Upper lobe of left lung (tissue), 6 donors: ENCODE measurements at places on chromosomes 6 and 20. TPM values are rescaled to one million over a fixed set of nuclear protein-coding genes. Genes with fewer than 3 reads are reported as not detected.

TMEM74B gene
- 85.9 TPM for total RNA-seq

LKAAEAR1 gene
- 2.9 TPM for total RNA-seq

CBLN4 gene
- 0.26 TPM for total RNA-seq

GPR6 gene
- total RNA-seq: not detected

CLVS2 gene
- total RNA-seq: 1.0 TPM

MUC21 gene
- total RNA-seq: 5.2 TPM

CTCFL gene
- not detected for total RNA-seq

CRISP2 gene
- total RNA-seq: 0.61 TPM

PAK5 gene
- 0.30 TPM for total RNA-seq

RARS2 gene
- total RNA-seq: 25.1 TPM

PTCRA gene
- total RNA-seq: 5.7 TPM

ABT1 gene
- total RNA-seq: 16.2 TPM

ZNF391 gene
- 0.91 TPM for total RNA-seq

CAGE1 gene
- not detected for total RNA-seq

SLCO4A1 gene
- total RNA-seq: 44.5 TPM

BTN1A1 gene
- not detected for total RNA-seq

TPD52L1 gene
- total RNA-seq: 16.1 TPM

HLA-DPB1 gene
- total RNA-seq: 697 TPM

CGAS gene
- 8.2 TPM for total RNA-seq

TAGAP gene
- total RNA-seq: 14.1 TPM

RNF182 gene
- total RNA-seq: 2.4 TPM

PKHD1 gene
- 0.46 TPM for total RNA-seq

ARMH2 gene
- total RNA-seq: 2.4 TPM

RANBP9 gene
- 29.8 TPM for total RNA-seq
